ENCODE measurements at places on chromosomes 7 and 10.

DNA sequence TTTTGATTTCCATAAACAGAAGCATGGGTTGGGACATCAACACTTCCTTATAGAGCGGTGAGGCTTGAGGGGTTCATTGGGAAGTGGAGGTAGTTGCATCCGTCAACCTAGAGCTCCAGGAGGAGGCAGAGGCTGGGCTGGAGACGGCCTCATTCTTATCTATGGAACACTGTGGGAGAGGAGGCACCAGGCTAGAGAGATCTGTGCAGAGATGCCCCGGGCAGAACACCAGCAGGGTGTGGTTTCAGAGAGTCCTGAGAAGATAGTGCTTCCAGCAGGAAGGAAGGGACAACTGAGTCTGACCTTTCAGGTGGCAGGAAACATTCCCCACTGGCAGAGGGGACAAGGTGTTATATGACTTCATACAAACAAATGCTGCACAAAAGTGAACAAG lies 56.7 kb downstream of the TCERG1L start:
- DNase-seq: no peak

- no peak for DNase-seq
Measured at GRCh38 chr10:31820096-31820495, 108.5 kb downstream of the ARHGAP12 start.

DNA sequence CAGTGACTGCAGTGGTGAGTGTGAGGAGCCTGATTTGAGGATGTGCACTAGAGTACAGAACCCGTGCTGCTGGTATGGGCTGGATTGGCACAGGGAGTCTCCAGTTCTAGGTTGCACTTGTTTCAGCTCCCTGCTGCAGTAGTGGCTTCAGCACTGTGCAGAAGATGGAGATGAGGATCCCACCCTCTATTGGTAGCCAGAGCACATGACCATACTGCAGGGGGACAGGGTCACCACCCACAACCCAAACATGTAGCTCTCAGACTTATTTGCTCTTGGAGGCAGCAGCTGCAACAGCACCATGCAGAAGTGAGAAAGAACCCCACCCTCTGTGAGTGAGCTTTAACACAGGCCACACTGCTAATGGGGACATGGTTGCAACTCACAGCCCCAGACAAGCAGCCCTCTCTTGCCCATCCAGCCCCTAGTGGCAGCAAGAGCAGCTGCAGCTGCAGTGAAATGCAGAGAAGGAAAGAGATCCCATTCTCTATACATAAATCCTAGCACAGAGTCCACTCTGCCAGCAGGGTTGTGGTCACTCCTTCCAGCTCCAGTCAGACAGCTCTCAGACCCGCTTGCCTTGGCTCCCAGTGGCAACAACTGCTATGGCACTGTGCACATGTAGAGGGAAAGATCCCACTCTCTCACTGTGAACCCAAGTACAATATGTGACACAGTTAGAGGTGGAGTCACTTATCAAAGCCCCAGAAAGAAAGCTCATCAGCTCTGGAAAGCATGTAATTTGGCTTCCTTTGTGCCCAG lies 51.4 kb upstream of the SCIN start:
- DNase-seq: no peak

DNA sequence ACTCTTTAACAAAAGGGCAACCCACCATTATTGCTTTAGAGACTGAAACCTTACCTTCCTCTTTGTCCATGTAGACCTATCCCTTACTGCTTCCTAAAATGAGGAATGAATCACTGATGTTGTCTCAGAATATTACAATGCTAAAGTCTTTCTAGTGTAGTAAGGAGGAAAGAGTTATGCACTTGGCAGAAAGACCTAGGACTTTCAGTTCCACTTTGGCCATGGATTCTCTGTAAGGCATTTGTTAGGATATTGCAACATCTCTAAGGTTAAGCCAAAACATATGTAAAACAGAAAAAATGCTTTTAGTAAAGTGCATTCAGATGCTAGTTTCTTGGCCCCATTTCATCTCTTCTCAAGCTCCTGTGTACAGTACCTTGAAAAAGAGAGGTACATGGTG lies 230.9 kb downstream of the PARD3 start:
- no peak for DNase-seq

DNA sequence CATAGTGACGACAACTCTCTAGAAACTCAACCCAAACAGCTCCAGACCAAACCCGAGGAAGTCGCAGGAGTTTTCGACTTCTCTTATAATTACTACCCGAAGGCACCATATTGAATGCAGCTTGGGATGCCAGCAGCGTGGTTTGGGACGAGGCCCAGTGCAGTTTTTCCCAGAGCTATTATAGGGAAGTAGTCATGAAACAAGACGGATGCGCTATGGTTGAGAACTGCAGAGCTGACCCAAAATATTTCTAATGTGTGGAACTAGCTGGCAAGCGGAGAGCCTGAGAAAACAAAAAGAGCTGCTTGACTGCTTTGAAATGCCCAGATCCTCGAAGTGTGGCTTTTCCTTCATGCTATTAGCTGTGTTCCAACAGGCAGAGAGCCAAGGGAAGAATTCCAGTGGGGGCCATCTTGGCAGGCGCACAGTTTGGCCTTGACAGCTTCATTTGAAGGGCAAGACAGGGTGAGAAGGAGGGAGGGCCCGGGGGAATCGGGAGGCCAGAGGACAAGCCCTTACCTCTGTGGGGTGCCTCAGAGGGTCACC lies 122.7 kb downstream of the CUL2 start:
- no peak for DNase-seq

GRCh38 chr10:123391275-123392028 lies 237.2 kb downstream of the BUB3 start:
- no peak for DNase-seq

DNA sequence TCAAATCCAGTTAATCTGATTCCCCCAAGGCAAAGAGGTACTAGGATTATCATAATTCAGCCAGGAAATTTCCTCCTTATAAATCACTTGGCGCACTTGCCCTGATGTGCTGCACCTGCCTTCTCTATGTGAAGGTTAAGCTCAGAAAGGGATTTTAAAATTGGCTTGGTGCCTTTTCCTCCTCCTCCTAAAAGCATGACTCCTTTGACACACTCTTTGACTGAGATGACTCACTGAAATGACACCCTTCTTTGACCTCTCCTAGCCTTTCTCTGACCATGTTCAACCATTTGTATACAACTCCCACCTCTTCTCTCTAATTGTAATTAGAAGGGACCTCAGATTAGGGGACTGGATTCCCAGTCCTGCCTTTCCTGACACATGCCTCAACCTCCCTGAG lies 46.5 kb downstream of the ABLIM1 start:
- DNase-seq: no peak

GRCh38 chr7:90570373-90570959 lies 25.7 kb upstream of the CDK14 start:
- no peak for DNase-seq

- DNase-seq: no peak
Measured at GRCh38 chr7:48452218-48452617, 281.0 kb downstream of the ABCA13 start.

DNA sequence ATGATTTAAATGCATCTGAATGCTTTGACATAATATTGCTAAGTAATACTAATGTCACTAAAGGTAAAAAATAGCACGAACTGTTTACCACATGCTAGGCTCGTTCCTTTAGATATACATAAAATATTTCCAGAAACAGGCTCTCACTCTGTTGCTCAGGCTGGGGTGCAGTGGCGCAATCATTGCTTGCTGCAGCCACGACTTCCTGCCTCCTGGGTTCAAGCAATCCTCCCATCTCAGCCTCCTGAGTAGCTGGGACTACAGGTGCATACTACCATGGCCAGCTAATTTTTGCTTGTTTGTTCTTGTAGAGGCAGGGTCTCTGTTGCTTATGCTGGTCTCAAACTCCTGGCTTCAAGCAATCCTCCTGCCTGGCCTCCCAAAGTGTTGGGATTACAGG lies 183.3 kb downstream of the SGMS1 start:
- no peak for DNase-seq

DNA sequence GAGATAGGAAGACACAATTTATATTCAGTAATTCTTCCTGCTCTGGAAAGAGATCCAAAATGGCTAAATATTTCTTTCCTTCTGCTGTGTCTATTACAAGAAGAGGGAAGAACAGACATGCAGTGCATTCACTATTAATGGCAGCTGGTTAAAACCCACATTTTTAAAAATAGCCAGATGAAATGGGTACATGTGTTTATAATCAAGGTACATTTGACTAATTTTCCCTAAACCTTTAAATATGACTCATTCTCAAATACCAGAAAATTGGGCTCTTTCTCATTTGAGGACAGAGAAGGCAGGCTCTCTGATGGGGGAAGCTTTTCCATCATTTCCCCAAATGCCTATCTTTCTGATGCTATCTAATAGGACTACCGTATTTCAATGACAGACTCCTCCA lies 215.7 kb upstream of the HABP2 start:
- no peak for DNase-seq
